ENCODE measurements at places on chromosomes 6 and 20.

DNA sequence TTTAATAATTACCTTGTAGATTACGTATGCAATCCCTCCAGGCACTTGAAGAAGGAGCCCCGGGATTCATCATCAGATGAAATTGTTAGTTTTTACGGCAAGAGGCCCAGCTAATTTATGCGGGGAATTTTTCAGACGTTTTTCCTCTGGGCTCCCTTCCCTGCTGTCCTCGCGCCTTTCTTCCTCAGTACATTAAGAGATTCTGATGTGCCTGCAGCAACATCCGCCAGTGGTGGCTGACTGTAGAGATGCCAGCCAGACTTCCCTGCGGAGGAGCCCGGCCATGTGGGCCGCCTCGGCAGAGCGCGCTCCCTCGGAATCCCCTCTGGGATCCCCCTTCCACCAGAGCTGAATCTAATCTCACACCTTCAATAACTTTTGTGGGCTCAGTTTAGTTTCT lies 46.4 kb upstream of the POU3F2 start:
- DNase-seq = no peak

DNA sequence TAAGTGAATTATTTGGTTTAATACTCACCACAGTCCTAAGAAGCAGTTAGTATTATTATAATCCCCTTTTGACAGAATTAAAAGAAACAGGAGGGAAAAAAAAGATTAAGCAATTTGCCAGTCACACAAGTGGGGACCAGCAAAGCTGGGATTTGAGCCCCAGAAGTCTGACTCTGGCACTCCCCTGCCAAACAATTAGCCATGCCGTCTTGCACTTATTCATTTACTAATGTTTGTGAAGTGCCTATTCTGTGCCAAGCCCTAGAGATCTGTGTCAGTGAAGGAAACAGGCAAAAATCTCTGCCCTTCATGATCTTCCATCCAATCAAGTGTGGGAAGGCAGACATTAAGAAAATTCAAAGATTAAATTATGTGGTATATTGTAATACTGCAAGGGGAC lies 126.0 kb upstream of the TOP1 start:
- DNase-seq = no peak

GRCh38 chr20:38610521-38610920 lies 8.9 kb downstream of the ARHGAP40 start:
- DNase-seq = no peak

GRCh38 chr6:96002576-96002910 lies 13.2 kb upstream of the FUT9 start:
- no peak for DNase-seq

DNA sequence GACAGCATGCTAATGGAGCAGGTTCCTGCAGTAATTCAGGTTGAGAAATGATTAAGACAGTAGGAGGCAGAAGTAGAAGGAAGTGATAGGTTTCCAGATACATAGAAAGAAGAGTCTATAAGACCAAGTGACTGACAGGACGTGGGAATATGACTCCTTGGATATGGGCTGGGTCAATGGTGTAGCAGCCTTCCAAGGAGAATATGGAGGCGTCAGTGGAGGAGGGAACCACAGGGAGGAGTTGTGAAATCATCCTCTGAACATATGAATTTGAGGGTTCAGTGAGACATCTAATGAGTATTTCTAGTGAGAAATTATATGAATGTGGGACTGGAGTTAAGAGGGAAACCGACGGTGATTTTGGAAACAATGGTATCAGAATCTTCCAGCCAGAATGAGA lies 43.3 kb downstream of the NUDT3 start:
- no peak for DNase-seq

DNA sequence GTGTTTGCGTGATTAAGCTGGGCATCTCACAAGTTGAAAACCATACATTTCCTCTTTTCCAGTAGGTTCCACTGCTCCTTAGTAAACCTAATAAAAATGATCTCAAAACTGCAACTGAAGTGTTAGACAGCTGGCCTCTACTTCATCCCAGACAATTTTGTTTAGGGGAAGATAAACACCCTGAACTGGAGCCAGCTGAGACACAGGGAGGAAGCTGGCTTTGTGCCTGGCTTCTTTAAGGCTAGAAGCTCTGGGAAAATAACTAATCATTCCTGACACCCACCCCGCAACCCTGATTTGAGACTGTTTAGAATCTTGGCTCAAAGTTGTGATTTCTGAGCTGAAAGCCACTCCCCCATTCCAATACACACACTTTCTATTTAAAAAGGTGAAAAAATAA lies 11.6 kb downstream of the PTPRT start:
- DNase-seq = no peak

DNA sequence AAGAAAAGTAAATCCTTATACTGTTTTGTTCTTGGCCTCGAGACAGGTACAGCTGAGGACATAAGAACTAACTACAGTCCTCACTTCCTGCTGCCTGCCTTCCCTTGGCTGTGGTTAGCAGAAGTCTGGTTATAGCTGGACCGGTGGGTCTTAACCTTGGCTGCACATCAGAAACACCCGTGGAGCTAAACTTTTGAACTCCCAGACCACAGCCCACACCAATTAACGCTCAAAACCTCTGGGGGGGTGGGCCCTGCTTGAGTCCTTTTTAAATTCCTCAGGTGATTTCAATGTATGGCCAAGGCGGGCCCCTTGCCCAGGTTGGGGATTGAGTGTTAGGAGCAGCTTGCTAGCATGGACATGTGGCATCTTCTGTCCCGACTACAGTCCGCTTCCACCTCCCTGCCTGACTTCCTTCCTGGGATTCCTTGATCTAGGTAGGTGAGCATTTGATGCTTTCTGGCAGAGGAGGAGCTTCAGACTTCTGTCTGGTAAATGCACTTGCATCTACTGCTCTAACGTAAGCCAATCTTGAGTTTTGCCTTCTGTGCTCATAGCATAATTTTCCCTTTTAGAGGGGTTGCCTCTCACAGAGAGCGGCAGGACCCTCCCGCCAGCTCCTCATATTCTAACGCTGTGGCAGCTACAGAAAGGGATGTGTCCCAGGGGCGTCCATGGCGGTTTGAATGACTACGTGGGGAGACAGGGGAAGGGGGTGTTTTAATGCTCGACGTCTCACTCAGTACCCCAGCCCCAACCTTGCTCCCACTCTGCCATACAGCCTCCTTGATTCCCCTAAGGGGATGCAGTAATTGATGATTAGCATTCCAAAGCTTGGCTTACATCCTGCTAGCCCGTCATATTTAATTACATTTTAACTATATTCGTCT lies 390.1 kb downstream of the ZFAND3 start:
- DNase-seq = no peak

DNA sequence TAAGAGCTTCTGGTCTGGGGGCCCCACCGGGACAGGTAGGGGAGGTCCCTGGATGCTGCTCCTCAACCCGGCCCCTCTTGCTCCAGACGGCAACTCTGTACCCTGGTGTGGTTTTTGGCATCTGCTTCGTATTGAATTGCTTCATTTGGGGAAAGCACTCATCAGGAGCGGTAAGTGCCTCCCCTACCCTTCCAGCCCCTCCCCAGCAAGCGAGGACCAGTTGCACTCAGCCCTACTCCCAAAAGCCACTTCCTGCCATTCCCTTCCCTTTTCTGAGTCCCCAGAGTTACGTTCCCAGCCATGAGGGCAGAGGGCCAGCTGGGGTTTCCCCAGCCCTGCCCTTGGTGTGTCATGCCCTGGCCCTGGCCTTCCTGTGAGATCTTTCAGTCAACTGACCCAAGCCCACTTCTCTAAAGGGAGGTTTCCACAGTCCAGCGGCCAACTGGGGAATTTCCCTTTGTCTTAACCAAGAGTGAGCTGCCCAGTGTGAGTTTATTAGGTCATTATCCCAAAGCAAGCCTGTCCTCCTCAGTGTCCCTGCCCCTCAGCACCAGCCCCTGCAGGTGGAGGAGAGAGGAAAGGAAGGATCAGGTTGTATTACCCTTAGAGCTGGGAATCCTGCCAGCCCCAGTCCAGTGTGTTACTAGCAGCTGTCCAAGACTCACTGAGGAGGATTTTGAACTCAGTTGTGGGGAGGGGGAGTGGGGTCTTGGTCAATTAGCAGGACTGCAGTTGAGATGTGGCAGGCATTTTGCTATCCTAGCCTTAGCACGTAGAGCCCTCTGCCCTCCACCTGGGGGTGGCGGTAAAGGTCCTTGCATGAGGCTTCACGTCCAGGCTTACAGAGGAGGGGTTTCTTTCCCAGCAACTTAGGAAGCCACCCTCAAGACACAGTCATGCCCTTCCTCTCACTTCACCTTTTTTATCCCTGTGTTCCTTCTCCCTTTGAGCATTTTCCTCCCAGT lies 45.8 kb downstream of the TM9SF4 start:
- DNase-seq = no peak

DNA sequence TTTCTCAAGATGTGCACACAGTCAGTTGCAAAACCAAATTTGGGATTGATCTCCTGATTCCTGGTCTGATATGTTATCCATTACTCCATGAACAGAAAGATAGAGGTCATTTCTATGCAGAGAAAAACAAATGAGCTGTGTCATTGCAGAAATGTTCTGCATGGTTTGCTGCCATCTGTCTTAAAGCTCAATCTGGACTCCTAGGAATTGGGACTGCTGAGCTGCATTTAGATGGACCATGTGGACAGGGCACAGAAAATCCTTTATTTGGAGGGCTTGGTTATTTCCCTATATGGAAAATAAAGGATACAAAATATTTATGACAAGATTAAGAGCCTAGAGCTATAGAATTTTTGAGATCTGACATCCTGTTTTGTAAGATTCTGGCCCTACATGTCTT lies 91.3 kb downstream of the ADGRB3 start:
- DNase-seq = no peak

GRCh38 chr6:15038013-15038791 lies 207.7 kb upstream of the JARID2 start:
- DNase-seq = no peak

DNA sequence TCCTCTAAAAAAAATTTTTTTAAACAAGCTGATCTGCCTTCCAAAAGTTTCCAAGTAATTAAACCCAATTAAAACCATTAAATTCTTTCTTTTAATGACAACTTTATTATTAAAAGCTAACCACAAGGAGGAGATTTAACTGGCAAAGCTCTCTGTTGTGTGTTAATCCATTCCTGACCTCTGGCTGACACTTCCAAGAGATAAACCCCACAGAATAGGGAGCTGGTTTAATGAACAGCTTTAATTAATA lies 230.8 kb downstream of the EYA2 start:
- no peak for DNase-seq

GRCh38 chr6:112562301-112563231 lies 215.4 kb downstream of the RFPL4B start:
- no peak for DNase-seq

- DNase-seq = no peak
Observed at GRCh38 chr20:32359633-32360332, 1.7 kb downstream of the ASXL1 start.

DNA sequence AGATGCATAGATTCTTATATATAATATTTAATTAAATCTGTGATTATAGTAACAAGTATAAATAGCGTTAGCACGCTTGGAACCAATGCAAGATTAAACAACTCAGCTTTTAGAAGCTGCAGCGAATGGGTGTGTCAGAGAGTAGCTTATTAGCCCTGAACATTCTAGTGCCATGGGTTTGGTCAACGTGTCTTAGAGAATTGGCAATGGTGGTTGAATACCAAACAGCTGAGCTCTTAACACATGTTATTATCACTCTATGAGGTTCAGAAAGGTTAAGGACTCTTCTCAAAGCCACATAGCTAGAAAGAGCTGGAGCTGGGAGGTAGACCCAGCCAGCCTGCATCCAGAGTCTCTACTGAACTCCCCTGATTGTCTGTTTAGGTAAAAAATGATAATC lies 284.2 kb upstream of the CHD6 start:
- no peak for DNase-seq

DNA sequence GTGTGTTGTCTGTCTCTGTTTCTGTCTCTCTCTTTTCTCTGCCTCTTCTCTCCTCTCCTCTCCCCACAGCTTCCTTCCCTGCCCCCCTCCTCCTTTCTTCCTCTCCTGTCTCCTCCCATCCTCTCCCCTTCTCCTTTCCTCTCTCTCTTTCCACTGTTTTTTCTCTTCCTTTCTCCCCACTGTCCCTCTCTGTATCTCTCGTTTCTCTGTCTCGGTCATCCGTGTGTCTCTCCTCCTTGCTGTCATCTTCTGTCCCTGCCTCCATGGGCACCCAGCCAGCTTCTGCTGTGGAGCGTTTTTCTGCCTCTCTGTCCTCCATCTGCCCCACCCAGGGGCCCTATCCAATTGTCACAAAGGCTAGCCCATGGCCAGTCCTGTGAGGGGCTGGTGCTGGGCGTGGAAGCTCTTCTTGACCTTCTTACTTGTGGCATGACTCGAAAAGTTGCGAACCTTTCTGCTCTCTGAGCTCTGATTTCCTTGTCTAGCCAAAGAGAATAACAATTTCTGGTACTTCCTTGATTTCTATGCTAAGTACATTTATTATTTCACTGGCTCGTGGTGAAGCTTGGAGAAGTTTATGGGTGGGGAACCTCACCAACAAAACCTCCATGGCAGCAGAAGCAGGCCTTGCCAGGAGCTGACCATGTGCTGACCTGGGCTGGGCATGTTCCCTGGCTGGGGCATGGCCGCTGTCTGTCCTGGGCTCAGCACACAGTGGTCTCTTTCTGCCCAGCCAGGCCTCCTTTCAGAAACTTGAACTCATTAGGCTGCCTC lies 69.3 kb downstream of the CEBPB start:
- no peak for DNase-seq

DNA sequence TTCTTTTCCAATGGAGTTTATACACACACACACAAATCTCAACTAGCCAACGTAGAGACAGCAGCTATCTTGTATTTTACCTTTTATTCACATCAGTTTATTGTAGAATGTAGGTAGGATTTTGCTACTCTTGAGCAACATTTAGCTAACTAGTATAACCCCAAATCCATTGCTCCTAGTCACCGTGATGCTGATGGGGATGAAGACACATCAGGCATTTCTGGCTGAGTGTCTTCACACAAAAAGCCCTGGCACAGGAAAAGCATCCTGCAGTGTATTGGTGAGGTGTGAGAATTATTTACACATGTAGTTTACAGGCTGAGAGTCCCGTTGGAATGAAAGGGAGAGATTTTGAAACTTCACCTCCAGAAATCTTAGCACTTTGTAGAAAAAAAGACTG lies 65.9 kb upstream of the FBXL4 start:
- no peak for DNase-seq

GRCh38 chr6:109678240-109678639 lies 12.8 kb downstream of the AK9 start:
- DNase-seq = no peak

GRCh38 chr6:152151920-152152319 lies 344.4 kb downstream of the ESR1 start:
- DNase-seq = no peak

DNA sequence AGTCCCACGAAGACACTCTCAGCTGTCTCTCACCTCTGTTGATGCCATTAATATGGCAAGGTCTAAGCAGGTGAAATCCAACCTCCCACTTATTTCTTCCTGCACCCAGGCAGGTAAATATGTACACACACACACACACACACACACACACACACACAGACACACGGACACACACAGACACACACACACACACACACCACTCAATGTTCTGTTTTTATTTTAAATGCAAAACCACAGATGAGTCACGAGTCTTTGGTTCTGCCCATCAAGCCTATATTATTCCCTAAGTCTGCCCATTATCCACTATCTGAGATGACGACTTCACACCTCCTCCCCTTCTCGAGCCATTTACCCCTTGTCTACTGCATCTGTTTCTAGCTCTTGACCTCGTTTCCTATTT lies 344.7 kb downstream of the CDH26 start:
- no peak for DNase-seq

- DNase-seq = no peak
Observed at GRCh38 chr6:44269178-44269920, 901 bp upstream of the TMEM151B start.

Measured in activated gamma-delta T cell treated with Interleukin-2 at 50 U/mL for 16 hours (primary cell).